Muscle of arm (tissue), 14 donors: ENCODE measurements at places on chromosomes 12 and 14.

- no peak for DNase-seq
Measured at GRCh38 chr12:76422543-76423438, 74.6 kb upstream of the BBS10 start.

DNA sequence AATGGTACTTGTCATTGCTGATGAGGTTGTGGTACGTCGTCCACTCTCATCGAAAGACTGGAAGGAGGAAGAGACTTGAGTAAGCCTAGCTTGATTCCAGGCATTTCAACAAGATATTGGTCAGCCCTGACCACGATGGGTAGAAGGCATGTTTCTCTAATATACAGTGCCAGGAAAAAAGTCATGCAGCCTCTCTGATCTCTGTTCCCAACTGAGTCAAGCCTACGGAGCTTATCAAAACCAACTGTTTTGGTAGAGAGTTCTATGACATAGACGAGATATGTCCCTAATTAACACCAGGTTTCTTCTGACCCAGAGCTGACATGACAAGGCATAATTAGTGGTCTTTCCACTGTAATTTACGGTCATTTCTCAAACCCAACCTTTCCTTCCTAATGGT is 58.5 kb downstream of the NIN start:
- DNase-seq = no peak

- DNase-seq = no peak
Measured at GRCh38 chr12:94769776-94770759, 119.7 kb upstream of the TMCC3 start.

DNA sequence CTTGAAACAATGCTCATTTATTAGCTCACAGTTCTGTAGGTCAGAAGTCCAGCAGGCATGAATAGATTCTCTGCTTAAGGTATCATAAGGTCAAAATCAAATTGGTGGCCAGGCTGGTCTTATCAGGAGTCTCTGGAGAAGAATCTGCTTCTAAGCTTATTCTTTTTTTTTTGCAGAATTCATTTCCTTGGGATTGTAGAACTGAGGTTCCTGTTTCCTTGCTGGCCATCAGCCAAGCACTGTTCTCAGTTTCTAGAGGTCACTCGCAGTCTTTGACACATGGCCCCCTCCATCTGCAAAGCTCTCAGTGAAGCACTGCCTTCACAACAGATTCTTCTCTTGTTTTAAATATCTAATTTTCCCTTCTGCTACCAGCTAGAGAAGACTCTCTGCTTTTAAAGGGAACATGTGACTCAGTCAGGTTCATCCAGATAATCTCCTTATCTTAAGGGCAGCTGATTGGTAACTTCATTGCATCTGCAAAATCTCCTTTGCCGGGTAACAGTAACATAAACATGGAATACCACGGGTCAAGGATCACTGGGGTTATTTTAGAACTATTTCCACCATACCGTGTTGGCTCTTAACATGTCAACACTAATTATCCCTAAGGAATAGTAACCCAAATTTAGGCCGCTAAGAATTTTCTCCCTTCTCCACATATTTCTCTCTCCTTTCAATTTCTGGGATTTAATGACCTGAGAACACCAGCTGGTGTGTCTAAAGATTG is 25.3 kb downstream of the RHOJ start:
- no peak for DNase-seq

DNA sequence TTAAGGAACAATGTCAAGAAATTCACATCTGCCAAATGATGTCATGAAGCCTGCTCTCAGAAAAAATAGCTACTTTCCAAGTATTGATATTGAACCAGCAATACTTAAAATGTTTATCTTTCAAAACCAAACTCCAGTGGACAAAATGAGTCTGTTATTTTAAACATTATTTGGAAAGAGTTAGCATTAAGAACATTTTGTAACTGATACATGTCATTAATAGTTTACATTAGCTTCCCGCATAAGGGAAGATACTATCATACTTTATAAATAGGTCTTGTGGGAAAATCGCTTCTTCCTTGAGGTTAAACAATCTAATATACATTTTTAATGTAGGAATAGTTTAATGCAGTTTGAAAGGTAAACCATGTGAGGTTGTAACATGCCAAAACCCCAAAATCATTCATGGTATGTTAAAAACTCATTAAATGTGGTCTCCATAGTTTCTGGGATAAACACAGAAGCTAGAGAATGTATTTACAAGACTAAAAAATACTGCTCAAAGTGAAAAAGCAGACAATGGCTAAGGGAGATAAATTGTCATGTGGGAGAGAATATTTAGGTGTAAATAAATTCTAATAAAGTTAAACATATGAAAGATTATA is 73.4 kb upstream of the ATP2B1 start:
- DNase-seq = peak; percentile 34

- no peak for DNase-seq
Measured at GRCh38 chr14:90140956-90141316, 79.1 kb downstream of the KCNK13 start.

DNA sequence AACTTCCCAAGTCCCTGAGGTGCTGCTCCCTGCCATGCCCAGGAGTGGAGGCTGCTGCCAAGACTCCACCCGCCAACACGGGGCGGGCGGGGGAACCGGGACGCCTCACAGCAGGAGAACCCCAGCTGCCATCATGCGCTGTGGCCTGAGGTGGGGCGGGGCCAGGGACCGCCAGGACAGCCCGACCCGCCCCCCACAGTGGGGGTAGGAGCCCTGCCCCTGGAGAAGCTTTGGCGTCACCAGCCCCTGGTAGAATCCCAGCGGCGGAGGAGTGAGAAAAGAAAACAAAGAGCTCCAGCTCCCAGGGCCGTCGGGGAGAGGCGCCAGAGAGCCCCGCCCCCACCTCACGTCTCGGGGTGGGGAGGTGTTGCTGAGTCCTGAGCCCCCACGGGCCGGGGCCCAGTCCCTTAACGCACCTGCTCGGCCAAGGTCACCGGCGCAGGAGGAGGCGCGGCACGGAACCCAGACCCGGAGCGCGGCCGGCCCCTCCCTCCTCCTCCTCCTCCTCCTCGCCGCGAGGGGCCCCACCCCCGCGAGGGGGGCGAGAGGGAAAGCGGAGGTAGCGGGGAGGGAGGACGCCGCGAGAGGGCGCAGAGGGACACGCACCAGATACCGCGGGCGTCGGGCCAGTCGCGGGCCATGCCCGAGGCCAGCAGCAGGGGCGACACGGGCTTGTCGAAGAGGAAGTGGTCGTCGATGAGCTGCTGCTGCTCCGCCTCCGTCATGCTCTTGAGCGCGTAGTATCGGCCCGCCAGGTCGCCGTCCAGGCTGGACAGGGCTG is 1.8 kb downstream of the CKB start:
- peak; percentile 76 for DNase-seq

DNA sequence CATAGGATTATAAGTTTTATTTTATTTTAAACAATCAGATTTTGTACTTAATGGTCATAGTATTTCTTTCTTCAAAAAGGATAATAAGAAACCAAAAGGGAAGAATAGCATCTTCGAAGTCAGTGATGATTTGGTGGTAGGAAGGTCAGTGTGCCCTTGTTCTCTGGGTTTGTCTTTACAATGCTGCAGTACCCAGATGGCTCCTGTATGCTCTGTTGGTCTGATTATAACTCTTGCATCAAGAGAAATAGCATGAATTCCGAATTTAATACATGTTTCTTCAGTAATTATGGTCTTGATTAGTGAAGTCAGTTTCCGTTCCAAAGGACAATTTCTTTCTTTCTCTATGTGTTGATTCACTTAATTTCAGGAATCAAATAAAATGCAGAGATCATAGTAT is 180.2 kb downstream of the TMTC2 start:
- no peak for DNase-seq

- DNase-seq = no peak
Measured at GRCh38 chr12:54708826-54709225, 60.7 kb upstream of the DCD start.

DNA sequence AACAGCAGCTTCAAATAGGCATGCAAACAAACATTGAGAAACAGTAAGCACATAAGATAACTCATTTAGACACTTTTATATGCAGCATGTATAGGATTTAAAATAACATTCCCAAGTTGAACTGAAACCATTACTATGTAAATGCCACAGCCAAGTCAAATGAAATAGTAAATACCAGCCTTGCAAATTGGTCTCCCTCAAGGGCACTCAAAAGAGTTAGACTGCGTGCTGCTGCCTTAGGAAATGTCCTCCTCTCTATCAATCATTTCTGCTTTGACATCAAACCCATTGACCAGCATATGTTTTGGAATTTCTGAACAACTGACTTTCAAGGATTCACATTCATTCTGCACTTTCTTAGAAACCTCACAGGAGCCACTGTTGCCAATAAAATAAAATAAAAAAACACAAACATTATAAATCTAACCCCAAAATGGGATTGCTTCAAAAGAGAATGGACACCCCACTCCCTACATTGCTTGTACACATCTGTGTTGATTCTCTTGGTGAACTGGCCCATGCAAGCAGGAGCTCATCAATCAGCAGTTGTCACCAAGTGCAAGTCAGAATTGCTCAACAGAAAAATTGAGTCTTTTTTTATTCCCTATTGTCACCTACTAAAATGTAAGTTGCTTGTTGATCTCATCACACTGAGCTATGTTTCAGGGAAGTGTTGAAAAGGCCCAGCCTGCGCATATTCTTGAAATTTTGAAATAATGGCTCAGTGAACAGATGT is 256.2 kb downstream of the DAD1 start:
- peak; percentile 82 for DNase-seq

- no peak for DNase-seq
Measured at GRCh38 chr12:86613311-86613710, 357.1 kb upstream of the MGAT4C start.

GRCh38 chr12:70165450-70165849 is 77.8 kb upstream of the CNOT2 start:
- DNase-seq = no peak

DNA sequence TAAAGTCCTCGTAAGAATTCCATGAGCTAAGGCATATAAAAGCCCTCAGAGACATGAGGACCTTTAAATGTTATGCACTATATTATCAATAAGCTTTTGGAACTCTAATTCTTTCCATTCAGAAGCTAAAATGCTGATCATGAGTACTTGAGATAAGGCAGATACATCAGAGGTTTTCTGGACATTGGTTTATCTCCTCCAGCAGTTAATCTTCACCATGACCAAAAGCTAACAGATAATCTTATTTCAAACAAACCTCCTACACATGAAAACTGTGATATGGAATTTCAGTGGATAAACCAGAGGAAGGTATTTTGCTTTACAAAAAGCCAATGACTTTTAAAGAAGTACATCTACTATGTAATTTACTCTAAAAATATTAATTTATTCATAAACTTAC is 97.9 kb upstream of the BBS10 start:
- DNase-seq = no peak

DNA sequence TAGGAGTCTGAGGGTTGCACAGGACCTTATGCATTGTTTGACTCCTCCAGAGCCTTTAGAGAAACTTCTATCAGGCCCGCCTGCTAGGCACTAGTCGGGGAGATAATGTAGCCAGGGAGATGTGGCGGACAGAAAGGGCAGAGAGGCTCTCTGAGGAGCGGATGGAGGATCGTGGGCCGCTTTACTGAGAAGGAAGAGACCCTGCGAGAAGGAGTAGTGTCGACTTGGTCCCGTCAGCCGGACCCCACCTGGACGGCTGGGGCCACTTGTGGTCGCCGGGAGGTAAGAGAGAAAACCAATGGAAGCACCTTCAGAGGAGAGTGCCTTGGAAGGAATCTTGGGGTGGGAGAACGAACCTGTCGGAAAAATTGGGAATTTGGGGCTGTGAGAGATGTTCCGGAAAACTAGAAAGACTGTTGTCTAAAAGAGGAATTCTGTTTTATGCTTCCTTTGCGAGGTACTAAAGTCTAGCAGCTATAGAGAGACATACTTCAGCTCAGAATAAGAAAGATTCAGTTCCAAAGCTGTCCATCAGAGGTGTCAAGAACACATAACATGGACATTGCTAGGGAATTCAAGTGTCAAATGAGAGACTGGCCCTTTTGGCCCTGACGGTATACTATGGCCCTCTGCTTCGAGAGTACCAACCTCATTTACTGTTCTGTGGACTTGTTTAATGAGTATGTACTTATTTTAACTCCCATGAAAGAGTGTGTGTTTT is 660 bp upstream of the MCRS1 start:
- no peak for DNase-seq

DNA sequence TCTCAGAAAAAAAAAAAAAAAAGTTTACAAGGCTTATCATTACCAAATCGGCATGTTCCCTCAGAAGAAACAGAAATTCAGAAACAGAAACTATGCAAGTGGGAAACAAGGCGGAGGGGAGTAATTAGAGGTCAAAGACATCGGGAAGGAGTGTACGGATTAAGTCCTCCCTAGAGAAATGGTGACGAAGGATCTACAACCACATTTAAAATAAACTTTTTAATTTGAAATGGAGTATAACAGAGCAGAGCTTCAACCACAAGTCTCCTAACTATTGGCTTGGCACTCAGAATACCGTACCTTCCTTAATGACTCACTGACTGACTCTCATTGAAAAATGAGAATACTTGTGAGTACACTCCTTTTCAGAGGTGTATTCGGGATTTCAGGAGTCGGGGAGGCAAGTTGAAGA is 908 bp downstream of the ENTPD5 start:
- no peak for DNase-seq

DNA sequence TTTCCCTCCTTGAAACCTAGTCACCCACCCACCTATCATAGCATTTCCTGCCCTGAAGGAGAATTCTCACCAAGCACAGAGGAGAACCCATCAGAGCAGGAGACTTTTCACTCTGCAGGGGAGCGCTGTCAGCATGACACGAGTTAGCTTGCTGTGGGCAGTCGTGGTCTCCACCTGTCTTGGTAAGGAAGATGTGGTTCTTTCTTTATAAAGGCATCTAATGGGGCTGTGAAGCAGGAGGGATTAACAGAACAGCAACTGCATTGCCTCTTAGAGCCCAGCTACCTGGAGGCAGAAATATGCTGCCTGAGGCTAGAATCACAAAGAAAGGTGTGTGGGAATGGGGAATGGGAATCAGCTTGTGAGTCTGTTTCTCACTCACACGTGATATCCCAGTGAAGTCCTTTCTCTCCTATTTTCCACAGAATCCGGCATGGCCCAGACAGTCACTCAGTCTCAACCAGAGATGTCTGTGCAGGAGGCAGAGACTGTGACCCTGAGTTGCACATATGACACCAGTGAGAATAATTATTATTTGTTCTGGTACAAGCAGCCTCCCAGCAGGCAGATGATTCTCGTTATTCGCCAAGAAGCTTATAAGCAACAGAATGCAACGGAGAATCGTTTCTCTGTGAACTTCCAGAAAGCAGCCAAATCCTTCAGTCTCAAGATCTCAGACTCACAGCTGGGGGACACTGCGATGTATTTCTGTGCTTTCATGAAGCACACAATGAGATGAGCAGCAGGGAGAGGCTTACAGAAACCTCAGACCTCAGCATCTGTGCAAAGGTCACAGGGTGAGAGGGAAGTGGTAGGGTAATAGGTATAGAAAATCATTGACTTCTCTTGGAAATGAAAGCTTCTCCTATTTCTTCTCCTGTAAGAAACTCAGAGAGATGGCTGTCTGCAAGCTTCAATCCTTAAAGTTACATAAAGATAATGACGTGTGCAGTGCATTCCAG is 316.9 kb downstream of the DAD1 start:
- peak; percentile 19 for DNase-seq

GRCh38 chr12:65517656-65518210 is 239.2 kb downstream of the MSRB3 start:
- no peak for DNase-seq
